NCI-H82 (cell line): ENCODE measurements at places on chromosomes 6 and 20.
A peak's percentile ranks its signal among the peaks of the same experiment; 100 is the strongest.

GRCh38 chr6:12595161-12595811, 121.3 kb upstream of the PHACTR1 start:
- no peak for DNase-seq

DNA sequence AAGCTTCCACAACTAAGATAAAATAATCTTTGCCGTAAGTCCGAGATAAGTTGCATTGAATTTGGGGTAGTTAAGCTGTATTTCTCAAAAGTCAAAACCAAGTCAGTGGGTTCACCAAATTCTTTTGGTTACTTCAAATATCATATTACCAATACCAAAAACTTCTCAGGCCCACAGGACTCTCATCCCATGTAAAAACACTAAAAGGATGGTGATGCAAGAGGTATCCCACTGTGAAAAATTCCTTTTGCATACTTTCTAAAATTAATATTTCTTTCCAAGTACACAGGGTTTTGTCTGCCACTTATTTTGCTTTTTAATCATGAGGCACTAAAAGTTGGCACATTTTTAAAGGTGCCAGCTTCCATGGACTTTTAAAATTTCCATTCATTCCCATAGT, 151.3 kb downstream of the GJA10 start:
- DNase-seq = no peak

DNA sequence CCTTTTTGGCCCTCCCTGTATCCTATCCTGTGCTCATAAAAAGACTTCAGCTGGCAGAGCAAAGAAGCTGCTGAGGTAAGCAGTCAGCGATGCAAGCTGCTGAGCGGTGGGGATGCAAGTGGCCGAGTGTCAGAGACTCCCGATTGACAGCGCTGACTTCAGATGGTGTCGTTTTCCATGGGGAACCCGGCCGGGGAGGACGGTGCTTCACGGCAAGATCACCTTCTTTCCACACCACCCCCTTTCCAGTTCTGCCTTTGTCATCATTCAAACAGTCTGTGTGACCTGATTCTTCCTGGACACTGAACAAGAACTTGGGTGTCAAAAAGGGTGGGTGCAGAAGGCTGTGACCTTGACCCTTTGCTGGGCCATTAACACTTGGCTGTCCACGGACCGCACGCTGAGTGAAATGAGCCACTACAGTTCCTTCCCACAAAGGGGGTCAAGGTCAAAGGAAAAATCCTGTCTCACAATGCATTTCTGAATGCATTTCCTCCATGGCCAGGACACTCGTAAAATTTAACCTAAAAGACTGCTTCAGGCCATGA, 52.9 kb upstream of the UNC93A start:
- DNase-seq = no peak

- no peak for DNase-seq
These were observed 60.9 kb downstream of the GFRAL start for GRCh38 chr6:55388211-55388610.

GRCh38 chr6:32886681-32887383, 32.8 kb downstream of the PSMB9 start:
- no peak for DNase-seq

- DNase-seq = no peak
These were observed 303.5 kb downstream of the CDH4 start for GRCh38 chr20:61555566-61555965.

- DNase-seq = peak; percentile 15
These were observed 1.4 kb downstream of the CST8 start for GRCh38 chr20:23492292-23492691.

DNA sequence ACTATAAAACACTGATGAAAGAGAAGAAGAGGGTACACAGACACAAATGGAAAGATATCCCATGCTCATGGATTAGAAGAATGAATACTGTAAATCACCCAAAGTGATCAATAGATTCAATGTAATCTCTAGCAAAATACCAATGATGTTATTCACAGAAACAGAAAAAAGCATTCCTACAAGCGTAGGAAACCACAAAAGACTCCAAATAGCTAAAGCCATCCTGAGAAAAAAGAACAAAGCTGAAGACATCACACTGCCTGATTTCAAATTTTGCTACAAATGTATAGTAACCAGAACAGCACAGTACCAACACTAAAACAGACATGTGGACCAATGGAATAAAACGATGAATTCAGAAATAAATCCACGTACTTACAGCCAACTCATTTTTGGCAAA, 43.0 kb downstream of the THBS2 start:
- no peak for DNase-seq

- peak; percentile 98 for DNase-seq
These were observed at the start of gene SNRNP48 for GRCh38 chr6:7589949-7590917. TSS of gene SNRNP48 (plus strand) at chr6:7590198. CDS start at chr6:7590258, 60 bp downstream.

- DNase-seq = no peak
These were observed 737.9 kb upstream of the SLC35B3 start for GRCh38 chr6:9173229-9173628.

DNA sequence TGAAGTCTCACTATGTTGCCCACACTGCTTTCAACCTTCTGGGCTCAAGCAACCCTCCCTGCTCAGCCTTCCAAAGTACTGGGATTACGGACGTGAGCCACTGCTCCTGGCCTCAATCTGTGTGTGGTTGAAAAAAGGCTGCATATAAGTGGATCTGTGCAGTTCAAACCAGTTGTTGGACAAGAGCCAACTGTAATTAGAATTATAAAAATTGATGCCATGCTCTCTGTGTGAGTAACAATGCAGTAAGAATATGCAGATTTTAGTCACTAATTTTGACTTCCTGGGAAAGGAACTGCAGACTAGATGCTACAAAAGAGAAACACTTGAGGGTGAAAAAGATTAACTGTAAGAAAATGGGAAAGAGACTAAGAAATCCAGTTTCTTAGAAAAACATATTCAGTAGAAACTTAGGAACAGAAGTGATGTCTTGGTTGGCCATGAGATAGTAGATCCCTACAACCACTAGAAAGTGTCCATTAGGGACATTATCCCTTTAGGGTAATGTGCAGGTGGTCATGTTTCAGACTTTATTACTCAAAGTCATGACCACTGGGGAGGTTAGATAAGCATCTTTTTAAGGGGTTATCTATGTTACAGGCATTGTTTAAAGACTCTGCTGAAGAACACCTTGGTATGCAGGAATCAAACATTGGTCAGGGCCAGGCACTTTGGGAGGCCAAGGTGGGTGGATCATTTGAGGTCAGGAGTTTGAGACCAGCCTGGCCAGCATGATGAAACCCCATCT, 26.3 kb downstream of the ITCH start:
- peak; percentile 25 for DNase-seq

DNA sequence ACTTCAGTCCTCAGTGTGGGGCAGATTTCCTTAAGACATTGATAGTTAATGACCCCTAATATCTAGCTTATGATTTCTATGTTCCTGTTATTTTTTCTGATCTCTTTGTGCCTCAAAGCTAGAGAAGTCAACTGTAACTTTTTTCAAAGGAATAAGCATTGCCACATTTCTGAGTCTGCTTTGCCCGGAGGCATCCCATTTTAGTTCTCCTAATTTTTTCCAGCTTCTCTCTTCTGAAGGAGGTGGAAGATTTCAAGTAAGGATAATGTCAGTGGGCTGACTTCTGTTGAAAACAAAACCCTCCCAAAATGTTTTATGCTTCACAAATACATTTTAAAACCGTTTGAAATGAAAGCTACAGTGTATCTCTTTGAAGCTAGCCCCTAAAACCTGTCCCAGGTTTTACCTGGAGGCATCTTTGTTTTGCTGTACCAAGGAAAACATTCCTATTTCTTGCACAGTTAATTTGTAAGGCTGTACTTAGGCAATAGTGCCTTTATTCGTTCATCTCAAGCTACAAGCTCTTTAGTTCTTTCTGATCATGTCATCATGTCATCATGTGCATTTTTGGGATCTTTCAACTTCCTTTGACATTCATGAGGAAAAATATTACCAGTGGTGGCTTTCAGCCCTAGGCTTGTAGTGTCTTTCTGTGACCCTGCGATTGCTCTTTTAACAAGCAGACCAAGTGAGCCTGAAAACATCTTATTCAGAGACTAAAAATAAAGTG, 45.7 kb downstream of the TSPYL4 start:
- DNase-seq = no peak

DNA sequence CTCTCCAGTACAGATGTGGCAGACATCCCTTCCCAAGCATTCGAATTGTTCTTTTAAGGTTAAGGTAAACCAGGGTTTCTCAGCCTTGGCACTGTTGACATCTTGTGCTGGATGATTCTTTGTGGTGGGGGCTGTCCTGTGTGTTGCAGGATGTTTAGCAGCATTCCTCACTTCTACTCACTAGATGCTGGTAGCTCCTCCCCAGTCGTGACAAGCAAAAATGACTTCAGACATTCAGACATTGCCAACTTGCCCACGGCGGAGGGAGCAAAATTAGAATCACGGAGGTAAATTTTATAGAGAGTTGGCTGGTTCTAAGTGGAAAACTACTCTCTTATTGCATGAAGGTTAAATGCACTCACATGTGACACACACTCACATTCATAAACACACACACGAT, 188.7 kb downstream of the GMPR start:
- no peak for DNase-seq

- DNase-seq = no peak
These were observed 419.7 kb downstream of the CD109 start for GRCh38 chr6:74115674-74116073.

GRCh38 chr6:37938909-37939308, 119.4 kb downstream of the ZFAND3 start:
- DNase-seq = no peak

DNA sequence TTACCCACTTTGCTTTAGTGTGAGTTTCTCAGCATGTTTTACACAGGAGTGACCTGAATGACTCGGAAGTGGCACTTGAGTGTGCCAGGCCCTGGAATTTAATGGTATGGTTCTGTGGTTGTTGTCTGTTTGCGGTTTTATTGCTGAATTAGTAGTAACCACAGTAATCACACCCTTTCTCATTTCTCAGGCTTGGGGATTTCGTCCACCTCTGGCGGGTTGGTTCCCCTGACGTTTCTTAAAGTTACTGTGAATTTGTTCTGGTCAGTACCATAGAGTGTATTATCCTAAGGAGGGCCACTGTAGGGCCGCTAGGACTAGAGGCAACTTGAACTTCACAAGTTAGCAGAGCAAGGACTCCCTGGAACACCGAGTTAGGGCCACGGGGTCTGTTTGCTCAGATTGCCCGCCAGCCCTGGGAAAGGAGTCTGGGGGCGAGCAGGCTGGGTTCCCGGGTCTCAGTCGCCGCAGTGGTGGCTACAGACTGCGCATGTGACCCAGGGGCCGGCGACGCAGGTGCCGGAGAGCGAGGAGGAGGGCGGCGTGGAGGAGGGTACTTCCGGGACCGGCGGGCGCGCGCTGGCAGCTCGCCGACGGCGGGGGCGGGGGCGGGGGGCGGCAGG, 546 bp upstream of the KLHL32 start:
- no peak for DNase-seq

DNA sequence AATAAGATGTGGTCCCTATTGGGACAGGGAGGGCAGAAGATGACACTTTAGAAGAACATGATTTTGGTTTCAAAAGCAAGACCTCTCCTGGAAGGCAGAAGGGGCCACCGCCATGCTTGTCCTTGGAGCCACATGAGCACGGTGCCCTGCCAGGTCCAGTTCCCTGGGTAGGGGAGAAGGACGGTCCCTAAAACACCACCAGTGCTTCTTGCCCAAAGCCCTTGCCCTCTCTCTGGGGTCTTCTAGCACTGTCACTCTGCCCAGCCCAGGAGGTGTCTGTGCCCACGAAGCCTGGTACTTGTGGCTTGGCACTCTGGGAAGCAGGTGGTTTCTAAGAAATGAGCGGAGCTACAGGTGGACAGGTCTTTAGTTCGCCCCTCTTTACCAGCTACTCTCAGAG, 46.0 kb downstream of the PLCG1 start:
- DNase-seq = no peak

DNA sequence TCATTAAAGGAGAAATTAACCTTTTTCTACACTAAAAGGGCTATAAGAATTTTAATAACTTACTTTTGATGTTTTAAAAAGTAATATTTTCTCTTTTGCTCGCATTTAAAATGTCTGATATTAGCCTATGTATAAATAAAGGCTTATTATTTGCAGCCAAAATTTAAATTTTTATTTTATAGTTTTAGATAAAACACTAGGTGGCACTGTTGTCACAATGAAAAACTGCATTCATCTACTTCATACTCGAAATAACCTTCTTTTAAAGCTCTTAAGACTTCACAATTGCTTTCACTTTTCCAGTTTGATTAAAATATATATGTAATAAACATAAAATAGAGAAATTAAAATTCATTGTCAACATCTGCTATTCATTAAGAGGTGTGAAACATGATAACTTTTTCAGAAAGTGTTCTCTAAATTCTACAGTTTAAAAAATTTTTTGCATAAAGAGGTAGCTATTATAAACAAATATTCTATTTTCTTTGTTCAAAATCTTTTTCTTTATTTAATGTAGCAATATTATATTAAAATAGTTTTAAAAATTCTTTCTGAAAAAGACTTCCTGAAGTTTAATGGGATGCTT, 78.8 kb upstream of the DEFB112 start:
- DNase-seq = peak; percentile 39

DNA sequence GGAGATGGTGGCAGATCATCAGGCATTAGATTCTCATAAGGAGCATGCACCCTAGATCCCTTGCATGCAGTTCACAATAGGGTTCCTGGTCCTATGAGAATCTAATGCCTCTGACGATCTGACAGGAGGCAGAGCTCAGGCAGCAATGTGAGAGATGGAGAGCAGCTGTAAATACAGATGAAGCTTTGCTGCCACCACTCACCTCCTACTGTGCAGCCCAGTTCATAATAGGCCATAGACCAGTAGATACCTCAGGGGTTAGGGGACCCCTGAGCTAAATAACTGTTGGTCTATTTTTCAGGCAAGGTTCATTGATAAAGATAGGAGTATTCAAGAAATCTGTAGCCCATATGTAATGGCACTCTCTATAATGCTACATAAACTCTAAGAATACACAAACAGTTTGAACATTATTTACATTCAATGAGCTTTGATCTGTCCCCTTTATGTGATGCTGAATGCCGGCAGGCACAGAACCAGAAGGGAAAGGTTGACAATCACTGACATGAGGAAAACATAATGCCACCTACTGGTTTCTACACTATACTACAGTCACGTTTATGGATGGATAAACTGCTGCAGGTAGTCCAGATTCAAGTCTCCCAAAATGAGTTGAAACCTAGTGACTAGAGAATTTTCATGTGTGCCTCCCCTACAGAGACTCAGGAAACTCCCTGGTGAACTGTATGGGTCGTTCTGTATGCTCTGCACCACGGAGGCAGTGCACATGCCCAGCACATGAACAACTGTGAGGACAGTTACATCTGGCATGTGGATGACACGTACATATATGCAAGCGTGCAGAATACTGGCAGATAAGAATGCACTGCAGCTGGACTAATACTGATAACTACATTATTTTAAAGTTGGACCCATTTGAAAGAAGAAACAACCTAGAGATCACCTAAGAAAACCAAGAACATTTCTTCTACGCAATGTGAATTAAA, 72.0 kb downstream of the DST start:
- DNase-seq = peak; percentile 73

GRCh38 chr6:23280437-23280836, 711.1 kb downstream of the HDGFL1 start:
- DNase-seq = no peak

GRCh38 chr6:7479801-7480266, 61.6 kb upstream of the DSP start:
- DNase-seq = no peak
